Activated naive CD4-positive, alpha-beta T cell treated with anti-CD3 and anti-CD28 coated beads, Interleukin-2, amount 50 U/mL, for 16 hours (primary cell): ENCODE measurements at places on chromosomes 5 and 9.

DNA sequence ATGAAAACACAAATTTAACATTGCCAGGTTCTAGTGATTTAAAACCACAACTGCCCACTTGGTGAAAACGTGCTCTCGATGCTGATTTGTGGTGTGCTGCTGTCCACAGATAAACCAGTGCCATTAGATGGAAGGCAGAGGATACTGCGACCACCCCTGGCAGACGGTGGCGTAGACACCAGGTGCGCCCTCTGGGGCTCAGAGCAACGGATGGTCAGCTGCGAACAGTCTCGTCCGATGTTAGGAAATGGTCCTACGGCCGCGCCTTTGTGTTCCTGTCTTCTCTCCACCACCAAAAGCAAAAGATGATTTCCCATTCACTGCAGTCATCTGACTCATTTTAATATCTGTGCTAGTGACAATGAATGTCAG lies 43.2 kb downstream of the UBE2QL1 start:
- DNase-seq = no peak

DNA sequence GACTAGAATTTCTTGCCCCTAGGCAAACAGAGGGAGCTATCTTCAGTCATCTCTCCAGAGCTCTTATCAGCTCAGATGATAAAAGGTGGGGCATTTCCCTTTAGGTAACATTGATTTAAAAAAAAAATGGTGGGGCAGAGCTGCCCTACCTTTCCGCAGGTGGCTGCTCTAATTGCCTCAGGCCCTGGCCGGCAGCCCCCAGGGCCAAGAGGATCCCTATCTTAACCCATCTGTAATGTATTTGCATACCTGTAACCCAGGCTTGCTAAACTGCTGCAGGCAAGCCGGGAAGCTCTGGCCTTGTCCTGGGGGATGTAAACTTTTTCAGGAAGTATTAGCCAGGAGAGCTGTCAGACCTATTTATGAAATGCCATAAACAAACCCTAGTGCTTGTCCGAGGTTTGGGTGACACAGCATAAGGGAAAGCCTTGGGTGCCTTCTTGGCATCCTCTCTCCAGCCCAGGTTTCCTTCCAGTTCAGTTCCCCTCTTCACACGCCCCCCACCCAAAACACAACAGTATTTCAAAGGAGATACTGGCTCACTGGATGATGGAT lies 20.9 kb upstream of the ZSWIM6 start:
- no peak for DNase-seq

DNA sequence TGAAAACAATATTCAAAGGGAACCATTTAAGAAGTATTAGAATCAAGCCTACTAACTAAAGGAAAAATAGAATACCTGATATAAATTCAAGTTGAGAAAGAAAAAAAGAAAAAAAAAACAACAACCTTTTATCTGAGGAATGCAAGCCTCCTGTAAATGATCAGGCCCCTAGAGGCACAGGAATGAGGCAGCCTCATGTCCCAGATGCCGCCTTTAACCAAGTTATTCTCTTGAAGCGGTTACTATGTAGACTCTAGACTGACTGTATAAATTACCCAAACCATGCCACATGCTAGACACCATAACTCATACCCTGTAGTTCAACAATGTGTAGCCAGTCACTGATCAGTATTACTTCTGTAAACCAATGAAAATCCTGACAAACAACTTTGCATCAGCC lies 929.6 kb downstream of the TAF11L14 start:
- DNase-seq = no peak

GRCh38 chr5:50325237-50325832 lies 115.8 kb downstream of the EMB start:
- no peak for DNase-seq

- no peak for DNase-seq
These were observed 153.5 kb downstream of the MAT2B start for GRCh38 chr5:163658702-163659567.

GRCh38 chr5:139708877-139709581 lies 60.9 kb downstream of the CXXC5 start:
- DNase-seq = no peak

GRCh38 chr5:106587-106986 lies 14.6 kb downstream of the PLEKHG4B start:
- DNase-seq = no peak

- no peak for DNase-seq
These were observed 159.8 kb upstream of the KLF9 start for GRCh38 chr9:70574151-70574837.
